ENCODE measurements at places on chromosomes 2 and 18.

DNA sequence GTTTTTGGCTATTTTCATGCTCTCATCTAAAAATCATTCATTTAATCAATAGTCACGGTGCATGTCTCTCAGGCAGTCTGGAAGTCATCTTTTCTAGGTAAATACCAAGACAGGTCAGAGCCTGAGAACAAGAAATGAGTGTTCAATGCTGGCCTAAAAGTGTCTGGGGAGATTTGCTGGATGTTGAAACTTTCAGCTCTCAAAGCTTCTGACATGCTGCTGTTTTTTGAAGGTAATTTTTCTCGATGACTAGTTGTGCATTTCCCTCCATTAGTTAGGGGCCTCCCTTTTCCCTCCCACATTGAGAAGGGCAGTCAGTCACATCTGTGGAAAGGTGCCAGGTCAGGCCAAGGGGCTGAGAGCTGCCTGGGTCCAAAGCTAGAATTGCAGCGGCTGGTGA lies 115.6 kb downstream of the LPIN1 start:
- DNase-seq, result no peak

GRCh38 chr2:228140934-228141528 lies 40.5 kb downstream of the SPHKAP start:
- DNase-seq, result no peak

DNA sequence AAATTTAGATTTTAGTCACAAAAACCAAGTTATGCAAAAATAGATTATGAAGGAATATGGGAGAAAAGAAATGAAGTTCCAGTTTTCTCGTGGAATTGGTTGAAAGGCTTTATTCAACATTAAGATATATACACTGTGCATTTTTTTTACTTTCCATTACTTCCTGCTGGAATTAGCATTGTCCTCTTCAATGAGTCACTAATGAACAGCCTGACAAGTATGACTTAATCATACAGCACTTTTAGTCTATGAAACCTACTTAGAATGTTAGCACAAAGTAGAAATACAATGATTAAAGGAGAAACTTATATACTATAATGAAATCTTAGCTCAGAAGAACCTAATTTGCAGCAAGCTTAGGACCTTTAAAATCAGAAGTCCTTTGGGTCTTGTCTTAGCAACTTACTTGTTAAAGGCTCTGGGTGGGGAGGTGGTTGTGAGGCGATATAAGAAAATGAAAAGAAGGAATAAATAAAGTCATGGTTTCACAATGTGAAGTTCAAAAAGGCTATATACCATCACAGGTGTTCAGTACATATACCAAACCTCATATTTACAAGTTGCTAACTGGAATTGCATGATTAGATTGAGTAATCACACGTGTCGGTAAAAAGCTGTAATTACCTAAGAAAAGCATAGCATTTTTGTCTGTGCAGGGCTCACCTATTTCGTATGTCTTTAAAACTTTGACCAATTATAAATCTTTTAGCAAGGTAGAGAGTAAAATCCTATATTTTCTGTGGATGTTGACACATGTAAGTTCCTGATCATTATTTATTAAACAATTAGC lies 236.8 kb downstream of the CAMKMT start:
- no peak for DNase-seq

- no peak for DNase-seq
Observed at GRCh38 chr18:79915161-79916127, 36.0 kb downstream of the SLC66A2 start.

- DNase-seq, result no peak
Observed at GRCh38 chr2:8141079-8141707, 540.7 kb upstream of the ID2 start.

GRCh38 chr2:105793196-105793975 lies 48.7 kb downstream of the NCK2 start:
- DNase-seq, result no peak

DNA sequence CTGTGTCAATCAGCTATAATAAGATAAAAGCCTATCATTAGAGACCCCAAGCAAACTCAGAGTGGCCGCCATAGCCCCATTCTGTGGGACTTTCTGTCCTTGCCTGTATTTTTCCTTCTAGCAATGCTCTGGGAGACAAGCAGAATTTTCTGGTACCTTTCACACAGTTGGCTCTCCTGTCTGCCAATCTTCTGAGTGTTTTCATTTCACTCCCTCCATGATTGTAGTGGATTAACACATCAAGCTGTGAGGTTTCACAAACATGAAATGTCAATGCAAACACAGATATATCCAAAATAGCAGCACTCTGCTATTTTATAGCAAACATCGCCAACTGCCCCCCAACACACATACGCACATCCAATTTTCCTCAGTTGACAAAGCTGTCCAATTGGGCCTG lies 64.9 kb downstream of the C1D start:
- DNase-seq, result no peak

GRCh38 chr2:173750353-173750801 lies 214.8 kb downstream of the SP3 start:
- no peak for DNase-seq

DNA sequence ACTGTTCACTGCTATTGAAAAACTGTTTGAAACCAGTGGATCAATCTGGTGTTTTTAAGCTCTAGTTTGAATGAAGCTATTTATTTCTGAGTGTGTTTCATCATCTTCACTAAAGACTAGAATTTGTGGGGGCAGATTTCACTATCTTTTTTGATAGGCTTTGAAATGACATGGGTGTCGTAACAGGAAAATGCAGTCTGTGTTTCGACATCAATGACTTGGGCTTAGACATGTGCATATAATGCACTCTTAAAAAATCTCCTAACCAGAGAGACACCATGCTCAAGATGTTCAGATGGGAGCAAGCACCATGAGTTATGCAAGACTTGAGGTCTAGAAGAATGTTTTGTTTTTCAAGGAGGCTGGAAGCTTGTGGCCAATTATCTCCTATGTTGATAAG lies 221.6 kb downstream of the GPD2 start:
- no peak for DNase-seq

GRCh38 chr18:67068608-67069007 lies 447.9 kb downstream of the DSEL start:
- DNase-seq, result no peak

GRCh38 chr2:102661846-102662245 lies 42.5 kb downstream of the SLC9A2 start:
- no peak for DNase-seq

DNA sequence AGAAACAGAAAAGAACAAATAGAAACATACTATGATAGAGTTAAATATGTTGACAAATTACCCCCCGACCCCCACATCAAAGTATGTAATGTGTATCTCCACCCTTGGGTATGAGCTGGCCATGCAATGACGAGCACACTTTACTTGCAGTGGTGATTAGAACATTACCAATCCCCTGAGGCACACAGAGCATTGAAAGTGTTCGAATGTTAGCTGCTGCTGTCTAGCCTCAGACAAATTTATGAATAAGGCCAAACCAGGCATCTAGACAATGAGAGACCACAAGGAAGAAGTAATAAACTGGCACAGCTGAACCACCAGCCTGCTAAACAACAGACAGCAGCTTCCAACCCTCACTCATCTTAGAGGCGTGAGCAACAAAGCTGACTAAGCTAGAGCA lies 380.5 kb downstream of the DSEL start:
- DNase-seq, result no peak

DNA sequence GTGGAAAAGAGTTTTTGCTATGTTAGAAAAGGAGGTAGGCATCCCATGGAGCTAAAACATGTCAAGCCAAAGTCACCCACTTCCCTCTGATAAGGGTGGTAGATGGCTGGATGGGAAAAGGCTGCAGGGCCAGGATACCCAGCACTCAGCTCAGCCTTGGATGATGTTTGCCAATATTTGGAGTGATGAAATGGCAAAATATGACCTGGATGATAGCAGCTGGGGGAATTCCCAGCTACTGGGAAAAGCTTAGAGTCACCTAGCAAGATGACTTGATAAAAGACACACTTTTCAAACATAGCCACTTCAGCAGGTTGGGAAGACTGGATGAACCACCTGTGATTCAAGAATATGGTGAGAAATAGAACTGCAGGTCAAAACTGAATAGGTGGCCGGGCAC lies 10.1 kb downstream of the RFX8 start:
- DNase-seq, result no peak

- DNase-seq, result no peak
Observed at GRCh38 chr2:133642791-133643191, 74.5 kb upstream of the NCKAP5 start.

DNA sequence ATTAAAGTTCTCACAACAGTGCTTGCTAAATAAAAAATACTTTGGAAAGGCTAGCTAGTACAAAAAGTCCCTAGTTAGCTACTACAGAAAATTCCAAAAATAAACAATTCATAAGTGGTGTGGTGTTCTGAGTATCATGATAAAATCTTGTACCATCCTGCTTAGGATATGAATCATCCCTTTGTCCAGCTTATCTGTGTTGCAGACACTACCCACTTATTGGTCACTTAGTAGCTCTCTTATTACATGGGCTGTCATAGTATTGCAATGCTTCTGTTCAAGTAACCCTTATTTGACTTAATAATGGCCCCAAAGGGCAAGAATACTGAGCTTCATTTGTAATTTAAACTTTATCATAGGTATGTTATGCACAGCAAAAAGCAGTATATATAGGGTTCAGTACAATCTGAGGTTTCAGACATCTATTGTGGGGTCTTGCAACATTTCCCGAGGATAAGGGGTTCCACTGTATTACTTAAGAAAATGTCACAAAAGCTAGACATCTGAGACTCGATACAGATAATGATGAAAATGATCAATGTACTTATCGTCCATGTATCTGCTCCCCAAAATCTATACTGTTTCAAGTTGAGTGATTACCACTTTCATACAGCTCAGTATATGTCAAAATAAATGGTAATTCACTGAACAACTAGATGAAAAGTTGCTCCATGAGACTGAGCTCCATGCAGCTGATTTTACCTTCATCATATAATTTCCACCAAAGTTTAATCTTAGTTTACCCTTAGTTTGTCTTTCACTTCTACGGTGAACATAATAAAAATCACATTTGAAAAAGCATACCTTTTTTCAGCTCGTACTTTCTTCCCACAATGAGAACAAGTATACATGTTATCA lies 93.8 kb downstream of the C2orf74 start:
- peak; percentile 16 for DNase-seq
